ENCODE measurements at places on chromosomes 7 and 10. TPM values are rescaled to one million over a fixed set of nuclear protein-coding genes. Genes with fewer than 3 reads are reported as not detected.

DNA sequence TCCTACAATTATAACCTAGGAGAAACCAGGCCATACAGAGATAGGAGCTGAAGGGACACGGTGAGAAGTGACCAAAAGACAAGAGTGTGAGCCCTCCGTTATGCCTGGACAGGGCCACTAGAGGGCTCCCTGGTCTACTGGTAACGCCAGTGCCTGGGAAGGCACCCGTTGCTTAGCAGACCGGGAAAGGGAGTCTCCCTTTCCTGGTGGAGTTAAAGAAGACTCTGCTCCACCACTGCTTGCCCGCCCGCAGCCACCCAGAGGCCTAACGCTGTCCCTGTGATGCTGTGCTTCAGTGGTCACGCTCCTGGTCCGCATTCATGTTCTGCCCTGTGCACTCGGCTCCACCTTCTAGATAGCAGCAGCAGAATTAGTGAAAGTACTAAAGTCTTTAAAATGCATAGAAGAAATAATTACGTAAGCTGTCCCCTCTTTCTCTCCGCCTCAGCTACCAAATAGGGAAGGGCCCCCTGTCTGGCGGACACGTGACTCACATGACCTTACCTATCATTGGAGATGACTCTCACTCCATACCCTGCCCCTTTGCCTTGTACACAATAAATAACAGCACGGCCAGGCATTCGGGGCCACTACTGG, 34.8 kb downstream of the GRID2IP start:
- DNase-seq = peak; percentile 80

DNA sequence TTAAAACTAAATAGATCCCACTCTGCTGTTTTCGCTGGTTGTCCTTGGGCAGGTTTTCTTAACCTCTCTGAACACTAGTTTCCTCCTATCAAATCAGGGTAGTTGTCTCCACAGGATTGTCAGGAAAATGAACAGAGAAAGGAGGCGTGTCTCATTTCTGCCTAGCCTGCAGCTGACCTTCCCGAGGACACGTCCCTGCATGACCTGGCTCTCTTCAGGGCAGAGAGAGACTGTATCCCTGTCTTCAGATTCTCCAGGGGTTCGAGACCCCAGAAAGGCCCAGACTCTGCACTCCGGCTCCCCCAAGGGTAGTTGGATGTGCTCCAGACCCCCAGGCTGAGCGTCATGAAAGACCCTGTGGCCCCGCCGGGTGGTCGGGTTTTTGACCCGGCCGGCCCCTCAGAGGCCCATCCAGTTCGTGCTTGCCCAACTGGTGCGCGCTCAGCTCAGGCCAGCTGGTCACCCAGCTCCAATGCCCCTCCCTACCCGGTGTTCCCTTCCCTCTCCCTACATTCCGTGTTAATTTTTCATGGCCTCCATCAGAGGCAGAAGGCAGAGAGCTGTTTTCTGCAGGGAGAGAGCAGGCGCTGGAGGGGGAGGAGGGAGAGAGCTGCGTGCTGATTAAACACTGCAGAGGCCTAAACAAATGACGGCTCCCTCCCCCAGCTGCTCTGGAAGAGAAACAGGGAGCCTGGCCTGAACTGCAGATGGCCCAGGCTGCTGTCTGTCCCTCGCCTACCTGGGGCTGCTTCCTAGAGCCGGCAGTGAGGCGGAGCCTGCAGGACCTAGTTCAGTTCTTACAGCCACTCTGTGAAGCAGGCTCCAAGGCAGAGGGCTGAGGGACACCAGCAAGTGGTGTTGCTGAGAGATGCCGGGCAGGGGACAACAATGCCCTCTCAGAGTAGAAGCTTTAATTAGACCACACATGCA, 86.2 kb upstream of the PPIF start:
- DNase-seq = peak; percentile 58

GRCh38 chr10:10774416-10774815, 243.3 kb upstream of the CELF2 start:
- DNase-seq = no peak

- no peak for DNase-seq
Measured at GRCh38 chr7:2074691-2075090, 158.1 kb downstream of the MAD1L1 start.

DNA sequence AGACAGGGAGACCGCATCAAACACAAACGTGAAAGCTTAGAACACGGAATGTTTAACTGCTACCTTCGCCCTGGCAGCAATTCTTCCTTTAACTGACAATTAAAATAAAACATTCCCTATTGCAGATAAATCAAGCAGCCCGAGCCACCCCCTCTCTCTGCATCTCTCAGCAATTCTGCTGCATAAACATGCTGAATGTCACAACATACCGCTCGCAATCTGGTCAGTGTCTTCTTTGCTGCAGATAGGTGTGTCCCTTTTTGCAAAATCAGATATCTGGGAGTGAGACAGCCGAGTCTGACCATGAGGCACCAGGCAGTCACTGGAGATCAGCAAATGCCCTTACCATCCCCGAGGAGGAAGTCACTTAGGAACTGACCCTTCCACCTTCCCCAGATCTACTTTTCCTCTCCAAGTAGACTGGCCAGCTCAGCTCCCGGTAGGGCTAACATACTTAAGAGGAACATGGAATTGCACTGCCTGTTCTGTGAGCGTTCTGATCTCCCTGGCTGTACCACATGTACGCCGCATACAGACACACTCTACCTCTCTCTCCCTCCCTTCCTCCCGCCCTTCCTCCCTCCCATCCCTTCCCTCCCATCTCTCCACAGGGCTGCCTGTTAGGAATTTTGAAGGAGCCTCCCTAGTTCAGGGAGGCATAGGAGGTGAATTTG, at the start of gene FRMD4A:
Gene FRMD4A (minus strand): TSS at position 537 of the 674 bp plus-strand sequence.
- no peak for DNase-seq

GRCh38 chr7:36854652-36855051, 130.4 kb upstream of the AOAH start:
- DNase-seq = no peak

DNA sequence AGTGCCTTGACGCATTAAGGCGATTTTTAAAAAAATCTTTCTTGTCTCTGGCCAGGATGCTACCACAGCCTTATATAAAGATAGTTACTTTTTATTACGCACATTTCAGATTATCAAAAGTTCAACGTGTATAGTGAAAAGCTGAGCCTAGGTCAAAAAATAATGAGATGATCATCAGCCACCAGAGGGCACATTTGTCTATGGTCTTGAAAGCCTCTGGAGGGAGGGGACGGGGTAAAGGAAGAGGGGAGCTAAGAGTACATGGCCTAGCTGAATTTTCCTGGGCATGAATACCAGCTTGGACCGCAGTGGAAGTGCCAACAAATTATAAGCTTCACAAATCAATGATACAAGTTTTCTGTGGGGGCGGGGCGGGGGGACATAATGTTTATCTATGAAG, 285.9 kb upstream of the SMIM30 start:
- DNase-seq = peak; percentile 6

DNA sequence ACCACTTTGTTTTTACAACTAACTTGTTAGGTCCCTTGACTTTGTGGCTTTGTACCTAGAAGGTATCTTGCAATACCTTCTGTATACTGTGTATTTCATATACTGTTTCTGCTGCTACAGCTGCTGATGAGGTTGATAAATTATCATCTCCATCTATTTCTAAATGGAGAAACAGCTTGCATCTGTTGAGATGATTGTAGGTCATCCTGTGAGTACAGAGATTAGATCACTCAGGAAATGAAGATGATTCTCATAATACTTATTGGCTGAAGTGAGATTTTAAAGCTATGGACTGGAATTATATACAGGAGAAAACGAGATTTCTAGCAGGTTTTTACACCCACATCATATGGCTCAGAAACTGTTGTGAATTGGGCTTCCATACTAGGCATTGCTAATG, 280.5 kb downstream of the KCND2 start:
- no peak for DNase-seq

- no peak for DNase-seq
Measured at GRCh38 chr10:16950656-16951601, 133.7 kb upstream of the RSU1 start.

GRCh38 chr7:52325237-52325636, 710.2 kb upstream of the POM121L12 start:
- DNase-seq = no peak

GRCh38 chr10:89915021-89915420, 213.6 kb downstream of the KIF20B start:
- no peak for DNase-seq

GRCh38 chr7:116780521-116780920, 81.9 kb upstream of the CAPZA2 start:
- DNase-seq = no peak

The EBLN1 gene
- total RNA-seq = not detected

The HOXA11 gene
- total RNA-seq = not detected

The AOAH gene
- not detected for total RNA-seq

The TAS2R5 gene
- 1.7 TPM for total RNA-seq

The POU6F2 gene
- total RNA-seq = not detected

The CCDC3 gene
- total RNA-seq = not detected

The PDE6C gene
- 0.64 TPM for total RNA-seq

The CALU gene
- 142 TPM for total RNA-seq

Measured in HepG2 (cell line).